ENCODE measurements at places on chromosomes 1 and 21.
A peak's percentile ranks its signal among the peaks of the same experiment; 100 is the strongest.

- DNase-seq: no peak
These were observed 17.7 kb upstream of the GFI1 start for GRCh38 chr1:92504291-92505014.

- peak; percentile 46 for DNase-seq
These were observed 683 bp downstream of the LRRC8D start for GRCh38 chr1:89821322-89822108.

DNA sequence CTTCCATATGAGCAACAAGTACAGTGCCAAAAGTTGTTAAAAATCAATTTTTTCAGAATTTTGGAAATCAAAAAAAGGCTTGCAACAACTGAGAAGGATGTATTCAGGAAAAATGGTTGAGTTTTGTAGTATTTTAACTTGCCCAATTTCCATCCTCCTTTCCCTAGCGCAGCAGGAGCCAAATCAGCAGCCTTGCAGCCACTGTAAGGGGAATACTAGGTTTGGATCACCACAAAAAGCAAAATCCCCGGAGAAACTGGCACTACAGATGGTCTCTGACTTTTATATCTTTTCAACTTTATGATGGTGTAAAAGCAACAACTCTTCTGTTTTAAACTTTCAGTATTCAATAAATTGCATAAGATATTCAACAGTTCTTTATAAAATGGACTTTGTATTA is 17.9 kb downstream of the DBT start:
- no peak for DNase-seq

DNA sequence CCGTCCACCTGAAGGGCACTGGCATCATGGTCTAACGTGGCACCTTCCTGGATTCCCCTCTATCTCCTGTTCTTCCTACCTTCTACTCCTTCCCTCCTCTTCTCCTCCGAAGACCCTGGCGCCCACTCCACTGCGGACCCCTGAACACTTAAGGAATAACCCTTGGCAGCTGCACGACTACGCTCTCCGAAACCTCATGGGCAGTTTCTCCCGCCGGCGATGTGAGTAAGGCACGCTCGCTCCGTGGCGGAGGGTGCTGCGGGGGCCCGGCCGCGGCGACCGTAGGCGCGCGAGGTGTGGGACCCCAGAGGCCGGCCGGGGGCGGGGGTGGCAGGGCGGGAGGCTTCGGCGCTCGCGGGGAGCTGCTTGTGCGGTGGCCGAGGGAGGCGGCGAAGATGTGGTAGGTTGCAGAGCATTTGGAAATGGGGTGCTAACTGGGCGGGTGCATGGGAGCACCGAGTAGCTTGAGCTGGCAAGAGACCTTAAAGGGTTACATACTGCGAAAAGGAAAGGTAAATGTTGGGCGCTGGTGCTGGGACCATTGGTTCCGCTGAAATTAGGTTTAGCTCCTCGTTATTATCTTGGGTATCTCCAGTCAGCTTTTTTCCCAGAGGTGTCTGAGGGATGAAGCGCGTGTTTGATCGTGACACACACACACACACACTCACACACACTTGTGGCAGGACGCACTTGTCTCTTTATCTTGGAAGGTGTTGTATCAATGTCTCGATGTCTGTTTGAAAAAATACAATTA is 876 bp downstream of the LRRC7 start:
- no peak for DNase-seq

- no peak for DNase-seq
These were observed 103.3 kb downstream of the CYYR1 start for GRCh38 chr21:26469789-26470188.

DNA sequence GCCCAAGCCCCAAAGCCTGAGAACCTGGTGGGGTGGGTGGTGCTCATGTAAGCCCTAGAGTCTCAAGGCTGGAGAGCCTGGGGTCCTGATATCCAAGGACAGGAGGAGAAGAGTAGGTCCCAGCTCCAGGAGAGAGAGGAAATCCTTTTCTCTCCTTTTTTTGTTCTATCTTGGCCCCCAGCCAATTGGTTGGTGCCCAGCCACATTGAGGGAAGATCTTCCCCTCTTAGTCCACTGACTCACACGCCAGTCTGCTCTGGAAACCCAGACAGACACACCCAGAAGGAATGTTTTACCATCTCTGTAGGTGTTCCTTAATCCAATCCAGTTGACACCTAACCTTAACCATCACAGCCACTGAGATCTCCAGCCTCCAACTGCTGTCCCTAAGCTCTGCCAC is 16.2 kb upstream of the LIN9 start:
- DNase-seq: no peak

DNA sequence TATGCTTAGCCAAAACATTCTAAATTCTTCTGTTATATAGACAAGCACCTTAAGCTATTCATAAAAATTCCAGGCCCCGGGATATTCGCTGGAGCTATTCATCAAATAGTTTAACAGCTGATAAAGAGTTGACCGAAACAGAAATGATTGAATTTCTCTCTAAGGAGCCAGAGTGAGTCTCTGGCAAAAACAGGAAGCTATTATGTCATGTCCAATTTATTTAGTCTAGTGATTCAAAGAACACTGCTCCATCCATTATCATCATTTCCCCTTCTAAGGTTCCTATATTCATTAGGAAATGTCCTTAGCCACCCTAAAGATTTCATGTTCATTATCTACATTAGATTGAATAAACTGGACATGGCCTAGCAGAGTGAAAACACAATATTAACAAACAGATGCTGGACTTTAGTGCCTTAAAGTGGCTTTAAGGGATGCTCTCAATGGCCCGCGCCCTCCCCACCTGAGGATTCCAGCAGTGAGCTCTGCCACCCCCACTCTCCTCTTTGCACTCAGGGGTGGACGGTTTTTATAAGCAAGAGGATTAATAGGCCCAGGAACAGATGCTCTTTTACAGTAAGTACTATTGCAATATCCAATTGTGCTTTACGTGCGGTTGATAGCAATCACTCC is 122.1 kb upstream of the RGS1 start:
- DNase-seq: no peak

DNA sequence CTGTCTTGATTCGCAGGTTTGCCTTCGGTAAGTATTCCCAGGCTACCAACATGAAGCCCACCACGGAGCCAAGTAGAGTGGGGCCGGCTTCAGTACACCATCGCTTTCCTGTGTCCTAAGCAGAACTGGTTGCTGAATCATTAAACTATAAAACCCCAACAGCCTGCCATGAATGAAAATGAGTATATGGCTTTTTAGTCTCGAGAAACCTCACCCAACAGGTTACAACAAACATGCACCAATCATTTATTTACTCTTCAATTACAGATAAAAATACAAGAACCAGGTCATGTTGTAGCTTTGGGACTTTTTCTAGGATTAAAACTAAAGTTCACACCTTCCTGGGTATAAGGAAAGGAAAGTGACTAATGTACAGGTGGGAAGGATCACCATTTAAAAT is 7.6 kb downstream of the TMPRSS2 start:
- DNase-seq: no peak

GRCh38 chr1:239858057-239858456 is 233.6 kb upstream of the FMN2 start:
- no peak for DNase-seq

DNA sequence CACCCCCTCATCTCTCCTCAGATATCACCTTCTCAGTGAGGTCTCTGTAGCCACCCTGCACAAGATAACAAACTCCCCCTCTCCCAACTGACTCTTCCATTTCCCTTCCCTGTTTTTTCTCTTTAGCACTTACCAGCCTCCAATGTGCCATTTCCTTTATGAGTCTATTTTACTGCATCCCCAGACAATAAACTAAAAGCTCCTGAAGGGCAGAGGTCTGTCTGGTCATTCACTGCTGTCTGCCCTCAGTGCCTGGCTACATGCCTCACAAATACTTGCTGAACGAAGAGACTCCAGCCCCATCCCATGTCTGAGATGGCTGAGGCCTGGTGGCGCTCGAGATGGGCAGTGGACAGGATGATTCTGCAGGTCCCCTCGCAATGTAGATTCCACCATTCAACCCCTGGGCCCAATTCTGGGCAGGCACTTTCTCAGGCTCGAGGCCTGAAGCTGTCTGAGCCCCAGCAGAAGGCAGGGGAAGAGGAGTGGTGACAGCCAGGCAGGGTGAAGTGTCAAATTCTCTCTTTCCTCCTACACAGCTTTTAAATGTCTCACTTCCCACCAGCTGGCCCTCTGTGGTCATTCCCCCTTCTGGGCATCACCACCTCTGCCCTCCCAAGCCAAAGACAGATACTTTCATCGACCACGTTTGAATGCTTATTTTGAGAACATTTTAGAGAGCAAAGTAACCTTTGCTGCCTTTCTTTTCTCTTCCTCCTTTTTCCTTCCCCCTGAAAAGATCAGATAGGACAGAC is 6.6 kb downstream of the LRRN2 start:
- DNase-seq: no peak

GRCh38 chr1:115112496-115113375 is 23.4 kb upstream of the TSPAN2 start:
- DNase-seq: no peak

Measured in HuH-7 (cell line).